ENCODE measurements at places on chromosomes 16 and 17.
A peak's percentile ranks its signal among the peaks of the same experiment; 100 is the strongest.

- no peak for DNase-seq
These were observed 32.8 kb downstream of the FBXO31 start for GRCh38 chr16:87350681-87351319.

DNA sequence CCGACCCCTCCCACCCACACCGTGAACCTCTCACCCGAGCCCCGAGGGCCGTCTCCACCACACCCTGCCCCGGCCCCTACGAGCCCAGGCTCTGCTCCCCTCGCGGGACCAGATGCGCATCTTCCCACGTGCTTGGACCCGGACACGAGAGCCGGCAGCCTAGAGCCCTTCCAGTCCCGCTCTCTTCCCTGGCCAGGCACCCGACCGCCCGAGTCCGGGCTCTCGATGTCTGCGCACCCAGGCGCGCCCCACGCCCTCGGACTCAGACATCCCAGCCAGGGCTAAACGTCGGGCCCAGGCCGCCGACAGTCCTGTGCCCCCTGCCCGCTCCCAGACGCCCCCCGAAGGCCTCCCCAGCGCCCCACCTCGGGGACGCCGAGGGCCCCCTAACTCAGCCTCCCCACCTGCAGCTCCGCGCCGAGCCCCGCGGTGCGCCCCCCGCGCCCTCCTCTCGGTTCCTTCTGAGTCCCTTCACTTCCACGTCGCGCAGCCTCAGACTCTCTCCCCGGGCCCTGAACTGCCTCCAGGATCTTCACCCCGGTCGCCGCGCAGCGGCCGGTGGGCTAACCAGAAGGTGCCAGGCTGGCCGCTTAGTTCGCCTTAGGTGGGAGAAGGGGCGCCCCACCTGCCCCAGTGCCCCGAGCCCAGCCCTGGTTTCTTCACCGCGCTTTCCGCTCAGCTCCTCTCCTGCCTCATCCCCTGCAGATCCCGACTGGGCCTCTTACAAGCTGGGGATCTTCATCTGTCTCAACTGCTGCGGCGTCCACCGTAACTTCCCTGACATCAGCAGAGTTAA, 688 bp downstream of the ADAP2 start:
- DNase-seq, result peak; percentile 43

DNA sequence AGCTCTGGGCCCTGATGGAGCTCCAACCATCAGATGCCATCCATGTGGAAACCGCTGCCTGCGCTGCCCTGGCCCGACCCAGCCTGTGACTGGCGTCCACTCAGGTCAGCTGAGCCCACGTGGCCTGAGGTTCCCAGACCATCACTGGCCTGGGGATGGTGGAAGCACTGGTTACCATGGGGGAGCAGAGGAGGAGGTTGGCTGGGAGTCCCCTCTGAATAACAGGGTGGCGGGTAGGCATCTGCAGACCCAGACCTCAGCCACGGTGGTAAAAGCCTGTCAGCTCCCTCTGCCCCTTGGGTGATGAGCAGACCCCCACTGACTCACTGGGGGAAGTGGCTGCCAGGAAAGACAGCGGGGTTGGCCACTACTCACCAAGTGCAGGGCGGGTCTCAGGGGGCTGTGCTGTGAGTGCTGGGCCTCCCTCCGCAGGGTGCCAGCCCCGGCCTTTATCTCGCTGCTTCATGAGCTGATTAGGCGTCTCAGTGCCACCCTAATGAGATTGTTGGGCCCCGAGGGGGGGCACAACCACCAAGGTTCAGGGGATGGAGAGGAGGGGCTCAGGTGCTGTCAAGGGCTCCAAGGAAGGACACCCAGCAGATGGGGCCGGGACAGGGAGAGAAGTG, at the start of gene PDE6G:
Gene PDE6G (minus strand): TSS at position 425 of the 626 bp plus-strand sequence. CDS start 3,237 bp downstream, outside the sequence.
- DNase-seq, result no peak

DNA sequence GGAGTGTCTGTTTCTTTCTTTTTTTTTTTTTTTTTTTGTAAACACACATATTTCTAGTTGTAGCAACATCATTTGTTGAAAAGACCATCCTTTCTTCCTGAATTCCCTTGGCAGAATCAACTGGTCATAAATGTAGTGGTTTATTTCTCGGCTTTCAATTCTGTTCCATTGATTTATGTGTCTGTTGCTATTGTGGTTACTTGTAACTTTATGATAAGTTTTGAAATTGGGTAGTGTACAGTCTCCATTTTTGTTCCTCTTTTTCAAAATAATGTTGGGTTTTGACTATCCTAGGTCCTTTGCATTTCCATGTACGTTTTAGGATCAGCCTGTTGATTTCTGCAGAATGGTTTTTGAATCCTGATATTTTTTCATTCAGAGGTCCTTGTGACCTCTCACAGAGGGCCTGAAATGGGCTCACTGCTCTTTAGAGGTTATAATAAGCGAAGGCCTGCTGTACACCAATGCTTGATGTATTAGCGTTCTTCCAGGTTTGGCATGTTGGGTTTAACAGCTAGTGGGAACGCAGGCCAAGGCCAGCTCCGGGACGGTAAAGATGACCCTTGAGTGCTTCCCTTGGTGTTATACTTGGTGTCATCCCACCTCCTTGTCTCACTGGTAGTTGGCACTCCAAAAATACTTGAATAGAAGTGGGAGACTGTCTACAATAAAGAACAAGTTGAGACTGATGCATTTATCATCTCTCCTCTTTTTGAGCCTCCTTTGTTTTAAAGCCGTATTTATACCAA, 43.8 kb downstream of the ZNRF1 start:
- no peak for DNase-seq

GRCh38 chr17:15398736-15399331, 57.4 kb upstream of the TEKT3 start:
- peak; percentile 3 for DNase-seq

- DNase-seq, result peak; percentile 14
These were observed 3.6 kb upstream of the MMP15 start for GRCh38 chr16:58021661-58022551.

DNA sequence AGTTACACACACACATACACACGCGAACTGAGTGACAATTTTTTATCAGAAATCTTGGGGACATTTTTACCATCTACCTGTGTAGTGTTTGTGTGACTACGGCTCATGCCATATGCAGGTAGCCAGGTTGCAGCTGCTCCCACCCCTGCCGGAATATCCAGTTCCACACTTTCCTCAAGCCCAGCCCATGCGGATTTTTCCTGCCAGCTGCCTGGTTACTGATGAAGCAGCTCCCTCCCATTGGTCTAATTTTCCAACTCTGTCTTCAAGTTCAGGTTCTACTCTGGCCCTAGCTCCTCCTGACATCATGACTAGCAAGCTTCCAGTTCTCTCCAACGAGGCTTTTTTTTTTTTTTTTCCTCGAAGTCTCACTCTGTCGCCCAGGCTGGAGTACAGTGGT, 4.8 kb downstream of the GSG1L2 start:
- peak; percentile 47 for DNase-seq

- peak; percentile 16 for DNase-seq
These were observed 5.0 kb downstream of the TSR1 start for GRCh38 chr17:2331303-2331702.

DNA sequence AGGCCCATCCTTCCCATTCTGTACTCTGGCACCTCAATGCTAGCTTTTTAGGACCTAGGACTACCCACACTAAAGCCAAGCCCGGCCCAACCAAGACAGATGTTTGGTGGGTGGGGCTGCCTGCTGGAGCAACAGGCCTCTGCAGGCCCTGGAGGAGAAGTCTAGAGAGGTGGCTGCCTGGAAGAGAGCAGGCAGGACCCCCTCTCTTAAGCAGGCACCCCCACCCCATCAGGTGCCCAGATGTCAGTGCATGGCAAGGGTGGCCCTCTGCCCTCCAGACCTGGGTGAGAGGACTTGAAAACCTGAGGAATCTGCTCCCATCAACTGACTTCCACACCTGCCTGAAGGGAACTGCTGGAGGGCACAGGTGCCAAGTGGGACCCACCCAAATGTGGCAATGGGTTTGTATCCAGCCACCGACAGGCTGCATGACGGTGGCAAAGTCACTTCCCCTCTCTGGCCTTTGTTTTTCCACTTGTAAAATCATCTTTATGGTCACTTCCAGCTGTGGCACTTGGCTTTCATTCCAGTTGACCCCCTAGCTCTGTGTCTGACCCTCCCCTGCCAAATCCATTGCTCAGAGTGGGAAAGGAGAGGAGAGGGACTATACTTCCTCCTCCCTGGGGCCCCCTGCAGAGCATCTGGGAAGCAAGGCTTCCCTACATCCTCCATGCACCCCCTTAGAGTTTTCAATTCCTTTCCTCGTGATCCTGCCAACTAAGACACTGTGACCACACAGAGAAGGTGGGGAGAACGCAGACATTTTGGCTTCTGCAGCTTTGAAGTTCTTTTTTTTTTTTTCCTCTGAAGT, 1.7 kb upstream of the STAT5A start:
- DNase-seq, result no peak

DNA sequence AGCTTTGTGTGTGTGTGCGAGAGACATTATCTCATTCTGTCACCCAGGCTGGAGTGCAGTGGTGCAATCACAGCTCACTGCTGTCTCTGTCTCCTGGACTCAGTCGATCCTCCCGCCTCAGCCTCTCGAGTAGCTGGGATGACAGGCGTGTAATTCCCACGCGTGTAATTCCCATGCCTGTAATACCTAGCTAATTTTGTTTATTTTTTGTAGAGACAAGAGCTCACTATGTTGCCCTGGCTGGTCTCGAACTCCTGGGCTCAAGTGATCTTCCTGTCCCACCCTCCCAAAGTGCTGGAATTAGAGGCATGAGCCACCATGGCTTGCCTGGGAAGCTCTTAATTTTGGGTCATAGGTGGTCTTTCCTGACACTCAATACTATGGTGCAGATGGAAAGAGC, 205.3 kb upstream of the TNRC6C start:
- no peak for DNase-seq

- DNase-seq, result no peak
These were observed 70.2 kb upstream of the NETO2 start for GRCh38 chr16:47213761-47214440.

DNA sequence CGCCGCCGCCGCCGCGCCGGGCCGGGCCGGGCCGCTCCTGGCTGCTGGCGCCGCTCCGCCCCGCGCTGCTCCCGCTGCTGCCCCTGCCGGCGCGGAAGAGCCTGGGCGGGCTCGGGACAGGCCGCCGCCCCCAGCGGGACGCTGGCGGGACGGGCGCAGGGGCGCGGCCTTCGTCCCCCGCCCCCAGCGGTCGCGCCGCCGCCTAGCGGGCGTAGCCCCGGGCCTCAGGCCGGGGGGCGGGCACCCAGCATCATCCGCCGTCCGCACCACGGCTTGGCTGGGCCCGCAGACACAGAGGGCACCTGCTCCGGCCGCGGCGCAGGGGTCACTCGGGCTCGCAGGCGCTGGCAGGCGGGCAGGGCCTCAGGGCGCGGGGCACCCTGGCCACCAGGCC, at the start of gene AMFR:
Gene AMFR (minus strand): TSS at position 107 of the 394 bp plus-strand sequence. CDS start 218 bp downstream, outside the sequence.
- peak; percentile 94 for DNase-seq

DNA sequence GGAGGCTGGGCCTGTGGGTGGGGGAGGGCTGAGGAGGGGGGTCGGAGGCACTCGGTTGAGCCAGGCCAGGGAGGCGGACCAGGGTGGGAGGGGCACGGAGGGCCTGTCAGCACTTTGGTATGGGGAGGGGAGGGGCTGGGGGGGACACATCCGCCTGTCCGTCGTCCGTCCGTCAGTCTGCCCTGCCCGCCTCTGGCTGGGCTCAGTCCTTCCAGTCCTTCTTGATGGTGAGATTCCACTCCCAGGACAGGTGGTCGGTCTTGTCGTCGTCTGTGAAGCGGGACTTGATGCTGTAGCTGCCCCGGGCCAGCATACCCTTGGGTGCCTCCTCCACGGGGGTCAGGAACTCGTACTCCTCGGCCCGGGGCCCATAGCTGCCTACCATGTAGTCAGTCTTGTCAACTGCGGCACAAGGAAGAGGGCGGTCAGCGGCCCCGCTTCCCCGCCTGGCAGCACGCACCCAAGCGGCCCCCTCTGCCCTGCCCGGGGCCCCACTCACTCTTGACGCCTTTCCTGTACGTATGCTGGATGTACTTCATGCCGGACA, 2.4 kb downstream of the ARHGDIA start:
- DNase-seq, result peak; percentile 78
